ENCODE measurements at places on chromosomes 2 and 18.

GRCh38 chr2:183993052-183993451, 605.3 kb upstream of the ZNF804A start:
- DNase-seq, result no peak

GRCh38 chr2:141968433-141968832, 162.4 kb downstream of the LRP1B start:
- peak; percentile 43 for DNase-seq

- DNase-seq, result no peak
These were observed 9.8 kb downstream of the CAVIN2 start for GRCh38 chr2:191836853-191837769.

- no peak for DNase-seq
These were observed 24.2 kb downstream of the STEAP3 start for GRCh38 chr2:119247844-119248271.

GRCh38 chr2:14577843-14578242, 54.7 kb upstream of the LRATD1 start:
- DNase-seq, result no peak

- DNase-seq, result no peak
These were observed 888.5 kb upstream of the FSHR start for GRCh38 chr2:50042771-50043170.

DNA sequence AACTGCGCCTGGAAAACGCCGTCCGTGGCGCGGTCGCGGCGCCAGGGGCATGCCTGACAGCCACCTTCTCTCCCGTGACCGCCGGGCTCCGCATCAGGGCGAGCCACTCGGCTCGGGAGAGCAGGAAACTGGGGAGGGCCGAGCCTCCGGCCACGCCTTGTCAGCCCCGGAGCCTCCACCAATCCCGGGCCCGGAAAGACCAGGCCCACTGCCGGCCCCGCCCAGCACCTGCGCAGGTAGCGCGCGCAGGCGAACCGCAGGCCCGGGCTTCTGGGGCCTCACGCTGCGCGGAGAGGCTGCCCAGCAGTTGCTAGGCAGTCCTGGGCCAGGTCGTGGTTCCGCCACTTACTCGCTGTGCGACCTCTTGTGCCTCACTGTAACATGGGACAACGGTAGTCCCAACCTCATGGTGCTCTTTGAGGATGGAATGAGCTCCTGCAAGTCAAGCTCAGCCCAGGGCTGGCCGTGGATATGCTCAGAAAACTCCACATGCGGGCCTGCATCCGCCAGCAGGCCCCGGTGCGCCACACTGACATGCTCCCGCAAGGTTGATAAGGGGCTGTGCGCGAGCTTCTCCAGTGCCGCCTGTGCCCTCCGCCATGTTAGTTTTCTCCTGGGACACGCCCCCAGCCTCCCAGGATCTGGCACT, 97.1 kb downstream of the INHBB start:
- DNase-seq, result no peak

Measured in fibroblast of skin of right quadriceps (primary cell).